ENCODE measurements at places on chromosomes 12 and 14. TPM values are rescaled to one million over a fixed set of nuclear protein-coding genes. Genes with fewer than 3 reads are reported as not detected.

Gene PIK3C2G
- not detected for polyA plus RNA-seq

Gene MSRB3
- not detected for polyA plus RNA-seq

Gene PAH
- not detected for polyA plus RNA-seq

Gene ENDOU
- not detected for polyA plus RNA-seq

Gene SIX4
- polyA plus RNA-seq, result not detected

Gene POTEM
- not detected for polyA plus RNA-seq

Gene VAMP1
- 10.9 TPM for polyA plus RNA-seq

Gene CCDC38
- polyA plus RNA-seq, result not detected

Gene MYO1A
- polyA plus RNA-seq, result 0.56 TPM

Gene SYNDIG1L
- polyA plus RNA-seq, result not detected

Gene TEX22
- polyA plus RNA-seq, result 0.21 TPM

Gene MEG3
- not detected for polyA plus RNA-seq

Gene INHBE
- polyA plus RNA-seq, result not detected

Gene USP44
- polyA plus RNA-seq, result 14.0 TPM

Gene C12orf54
- polyA plus RNA-seq, result not detected

Gene BATF
- polyA plus RNA-seq, result 26.7 TPM

Gene STON2
- not detected for polyA plus RNA-seq

Gene ART4
- polyA plus RNA-seq, result not detected

Gene SOAT2
- not detected for polyA plus RNA-seq

Gene FAM186B
- 0.13 TPM for polyA plus RNA-seq

Gene HOXC6
- not detected for polyA plus RNA-seq

Gene CEBPE
- 0.60 TPM for polyA plus RNA-seq

Gene CPNE6
- polyA plus RNA-seq, result not detected

Gene LLPH
- 28.1 TPM for polyA plus RNA-seq

Gene CCND2
- 65.1 TPM for polyA plus RNA-seq

Gene GUCY2C
- not detected for polyA plus RNA-seq

Gene GALNT6
- polyA plus RNA-seq, result 6.2 TPM

Gene MAP1LC3B2
- 5.9 TPM for polyA plus RNA-seq

Gene L3HYPDH
- polyA plus RNA-seq, result 2.9 TPM

Gene PPM1H
- polyA plus RNA-seq, result not detected

Gene ASCL1
- polyA plus RNA-seq, result not detected

Gene CLEC6A
- polyA plus RNA-seq, result not detected

Gene P2RX7
- 2.0 TPM for polyA plus RNA-seq

Gene FKBP4
- 39.6 TPM for polyA plus RNA-seq

Gene GALNT9
- polyA plus RNA-seq, result not detected

Gene ANKS1B
- not detected for polyA plus RNA-seq

Gene RAB21
- polyA plus RNA-seq, result 21.8 TPM

Gene PRMT5
- polyA plus RNA-seq, result 64.5 TPM

Gene GDF11
- polyA plus RNA-seq, result 0.79 TPM

Gene ZFYVE26
- polyA plus RNA-seq, result 5.9 TPM

Gene NPFF
- not detected for polyA plus RNA-seq
